NCI-H1436 (cell line): ENCODE measurements at places on chromosomes 2 and 18.

DNA sequence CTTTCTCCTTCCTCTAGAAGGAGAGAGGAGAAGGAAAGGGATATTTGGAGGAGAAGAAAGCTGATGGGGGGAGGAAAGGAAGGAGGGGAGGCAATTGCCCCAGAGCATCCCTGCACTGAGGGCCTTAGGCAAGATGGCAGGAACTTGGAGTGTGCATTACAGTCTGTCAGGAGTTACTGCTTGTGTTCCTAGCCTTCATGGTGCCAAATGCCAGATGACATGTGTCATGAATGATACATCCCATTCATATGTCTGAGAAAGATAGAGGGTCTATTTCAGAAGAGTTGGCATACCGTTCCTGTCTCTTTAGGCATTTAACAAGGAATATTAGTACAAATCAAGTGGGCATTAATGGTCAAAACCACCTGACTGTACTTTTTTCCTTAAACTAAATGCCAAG lies 232.1 kb upstream of the NT5C1B start:
- no peak for DNase-seq

DNA sequence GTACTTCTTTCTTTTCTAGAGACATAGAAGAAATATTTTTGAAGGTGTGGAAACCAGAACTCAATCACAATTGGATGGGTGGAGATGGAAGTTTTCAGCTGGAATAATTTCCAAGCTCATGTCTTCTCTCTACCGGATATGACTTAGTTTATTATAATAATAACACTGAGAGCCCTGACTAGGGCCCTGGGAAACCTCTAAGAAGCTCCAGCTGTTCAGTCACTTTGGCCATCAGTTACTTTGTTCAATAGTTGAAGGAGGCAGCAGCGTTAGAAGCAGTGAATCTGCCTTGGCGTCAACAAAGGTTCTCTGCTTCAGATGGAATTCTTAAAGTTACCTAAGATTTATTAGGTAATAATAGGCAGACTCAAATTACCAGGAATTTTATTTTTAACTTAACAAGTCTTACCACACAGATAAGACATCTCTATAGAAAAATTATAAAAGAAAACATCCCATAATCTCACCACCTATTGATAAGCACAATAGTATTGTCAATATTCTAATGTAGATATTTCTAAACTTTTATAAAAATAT lies 293.8 kb upstream of the CHAC2 start:
- no peak for DNase-seq

- peak; percentile 28 for DNase-seq
Measured at GRCh38 chr18:56992777-56993176, 154.1 kb upstream of the BOD1L2 start.

- DNase-seq: no peak
Measured at GRCh38 chr2:206713746-206714145, 4.5 kb downstream of the DYTN start.

DNA sequence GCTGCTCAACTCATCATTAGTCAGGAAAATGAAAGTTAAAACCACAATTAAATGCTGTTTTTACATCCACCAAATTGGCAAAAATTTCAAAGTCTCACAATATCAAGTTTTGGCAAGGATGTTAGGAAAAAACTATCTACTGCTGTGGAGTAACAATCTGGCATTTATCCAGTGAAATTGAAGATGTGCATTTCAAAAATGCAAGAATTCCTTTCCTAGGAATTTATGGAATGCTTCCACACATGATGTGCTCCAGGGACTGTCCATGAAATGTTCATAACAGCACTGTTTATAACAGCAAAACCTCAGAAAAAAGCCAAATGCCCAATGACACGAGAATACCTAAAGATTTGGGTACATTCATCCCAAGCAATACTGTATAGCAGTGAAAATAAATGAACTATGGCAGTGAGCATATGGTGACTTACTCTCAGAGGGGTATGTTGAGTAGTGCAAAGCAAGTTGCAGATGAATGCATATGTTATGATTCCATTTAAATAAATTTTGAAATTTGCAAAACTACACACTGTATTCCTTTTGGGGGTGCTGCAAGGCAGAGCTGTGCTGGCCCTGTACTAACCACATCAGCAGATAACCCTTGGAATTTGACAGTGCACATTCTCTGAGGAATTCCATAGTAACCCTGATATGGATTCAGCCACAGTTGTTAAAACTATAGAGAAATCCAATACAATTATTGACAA lies 41.3 kb upstream of the GYPC start:
- no peak for DNase-seq

- no peak for DNase-seq
Measured at GRCh38 chr2:114631146-114631545, 188.7 kb downstream of the DPP10 start.

DNA sequence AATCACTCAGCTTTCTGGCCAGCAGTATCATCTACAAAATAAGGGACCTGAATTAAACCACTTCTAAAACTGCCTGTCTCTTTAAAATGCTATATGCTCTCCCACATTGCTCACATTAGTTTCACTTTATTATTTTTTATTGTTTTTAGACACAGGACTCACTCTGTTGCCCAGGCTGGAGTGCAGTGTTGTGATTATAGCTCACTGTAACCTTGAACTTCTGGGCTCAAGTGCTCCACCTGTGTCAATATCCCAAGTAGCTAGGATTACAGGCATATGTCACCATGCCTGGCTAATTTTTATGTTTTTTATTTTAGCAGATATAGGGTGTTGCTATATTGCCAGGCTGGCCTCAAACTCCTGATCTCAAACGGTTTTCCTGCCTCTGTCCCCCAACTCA lies 591.3 kb upstream of the ZNF804A start:
- DNase-seq: no peak

DNA sequence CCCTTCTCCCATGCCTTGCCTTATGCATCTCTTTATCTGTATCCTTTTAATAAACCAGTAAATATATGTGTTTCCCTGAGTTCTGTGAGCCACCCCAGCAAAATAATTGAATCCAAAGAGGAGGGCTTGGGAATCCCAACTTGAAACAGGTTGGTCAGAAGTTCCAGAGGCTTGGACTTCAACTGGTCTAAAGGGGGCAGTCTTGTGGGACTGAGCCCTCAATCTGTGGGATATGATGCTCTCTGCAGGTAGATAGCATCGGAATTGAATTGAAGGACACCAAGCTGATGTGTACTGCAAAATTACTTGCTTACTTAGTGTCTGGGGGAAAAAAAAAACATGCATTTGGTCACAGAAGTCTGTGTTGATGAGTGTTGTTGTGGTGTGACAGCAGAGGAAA lies 1033.5 kb upstream of the TMEFF2 start:
- no peak for DNase-seq

DNA sequence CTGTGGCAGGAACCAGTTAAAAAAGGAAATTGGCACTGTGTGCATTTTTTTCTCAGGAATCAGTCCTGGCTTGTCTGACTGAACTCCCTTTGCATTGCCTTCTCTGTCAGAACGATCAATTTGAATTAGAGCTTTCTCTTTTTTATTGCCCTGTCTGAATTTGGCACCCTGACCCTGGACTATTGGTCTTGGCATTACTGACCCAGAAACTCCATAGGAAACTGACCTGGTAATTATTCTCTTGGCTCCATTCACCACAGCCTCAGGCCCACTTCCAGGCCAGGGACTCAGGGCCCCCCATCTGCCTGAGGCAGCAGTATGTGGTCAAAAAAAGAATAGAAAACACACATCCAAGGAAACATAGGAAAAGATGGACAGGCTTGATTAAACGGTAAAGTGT lies 32.0 kb upstream of the CCDC88A start:
- DNase-seq: no peak

DNA sequence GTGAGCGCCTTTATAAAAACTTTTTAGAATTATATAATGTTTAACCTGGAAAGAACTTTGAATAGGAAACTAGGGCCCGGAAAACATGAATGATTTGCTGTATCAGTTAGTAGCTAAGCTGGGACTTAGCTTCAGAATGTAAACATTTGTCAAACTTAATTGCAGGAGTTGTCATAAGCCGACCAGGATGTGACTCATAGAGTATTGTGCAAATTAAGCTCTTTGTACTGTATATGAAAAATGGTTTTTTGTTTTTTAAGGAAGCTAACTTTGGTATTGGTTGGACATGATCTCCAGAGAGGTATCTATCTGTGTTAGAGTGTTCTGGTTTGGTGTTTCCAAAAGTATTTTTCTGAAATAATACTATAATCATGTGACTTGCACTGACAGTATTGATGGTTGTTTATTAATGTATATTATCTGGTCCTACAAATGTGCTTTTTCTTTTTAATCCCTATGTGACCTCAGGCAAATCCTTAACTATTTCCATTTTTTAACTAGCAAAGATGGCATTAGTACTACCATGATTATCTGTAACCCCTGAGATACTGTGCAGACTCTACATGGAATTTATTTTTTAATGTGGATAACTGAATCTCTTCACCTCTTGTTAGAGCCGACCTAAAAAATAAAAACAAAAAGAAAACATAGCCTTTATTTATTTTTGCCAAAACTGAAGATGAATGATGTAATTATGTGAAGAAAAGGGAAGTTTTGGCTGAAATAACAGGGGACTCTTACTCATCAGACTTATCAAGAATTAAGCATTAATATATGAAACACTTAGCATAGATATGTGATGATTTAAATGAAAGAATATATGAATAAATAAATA lies 11.7 kb downstream of the YIPF4 start:
- no peak for DNase-seq

DNA sequence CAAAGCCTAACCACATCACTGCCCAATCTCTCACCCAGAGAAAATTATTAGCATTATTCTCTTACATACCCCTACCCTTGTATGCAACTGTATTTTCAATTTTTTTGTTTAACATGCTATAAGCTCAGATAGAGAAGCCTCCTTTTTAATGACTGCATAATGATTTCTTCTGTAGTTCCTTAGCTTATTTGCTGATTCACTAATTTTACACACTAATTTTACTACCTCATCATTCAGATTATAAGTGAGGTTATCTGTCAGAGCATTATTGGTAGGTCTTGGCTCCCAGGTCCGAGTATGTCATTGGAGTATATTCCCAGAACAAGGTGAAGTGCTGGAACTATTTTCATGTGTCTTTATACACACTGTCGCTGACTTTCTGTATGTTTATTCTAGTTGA lies 45.4 kb downstream of the RHBDD1 start:
- no peak for DNase-seq

DNA sequence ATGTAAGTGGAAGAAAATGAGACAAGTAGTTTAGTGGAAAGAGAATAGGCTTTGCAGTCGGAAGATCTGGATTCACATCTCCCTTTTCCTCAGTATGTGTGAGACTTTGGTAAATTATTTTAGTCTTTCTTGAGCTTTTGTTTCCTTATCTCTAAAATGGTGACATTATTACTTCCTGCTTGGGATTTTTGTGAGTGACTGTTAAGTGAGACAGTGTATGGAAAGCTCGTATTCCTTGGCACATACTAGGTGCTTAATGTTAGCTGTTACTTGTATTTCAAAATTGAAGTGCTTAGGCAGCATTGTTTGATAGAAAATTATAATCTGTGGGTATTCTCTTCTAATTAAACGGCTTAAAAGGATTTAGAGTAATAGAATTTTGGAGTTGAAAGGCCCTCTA lies 2.0 kb downstream of the ZNF638 start:
- no peak for DNase-seq

DNA sequence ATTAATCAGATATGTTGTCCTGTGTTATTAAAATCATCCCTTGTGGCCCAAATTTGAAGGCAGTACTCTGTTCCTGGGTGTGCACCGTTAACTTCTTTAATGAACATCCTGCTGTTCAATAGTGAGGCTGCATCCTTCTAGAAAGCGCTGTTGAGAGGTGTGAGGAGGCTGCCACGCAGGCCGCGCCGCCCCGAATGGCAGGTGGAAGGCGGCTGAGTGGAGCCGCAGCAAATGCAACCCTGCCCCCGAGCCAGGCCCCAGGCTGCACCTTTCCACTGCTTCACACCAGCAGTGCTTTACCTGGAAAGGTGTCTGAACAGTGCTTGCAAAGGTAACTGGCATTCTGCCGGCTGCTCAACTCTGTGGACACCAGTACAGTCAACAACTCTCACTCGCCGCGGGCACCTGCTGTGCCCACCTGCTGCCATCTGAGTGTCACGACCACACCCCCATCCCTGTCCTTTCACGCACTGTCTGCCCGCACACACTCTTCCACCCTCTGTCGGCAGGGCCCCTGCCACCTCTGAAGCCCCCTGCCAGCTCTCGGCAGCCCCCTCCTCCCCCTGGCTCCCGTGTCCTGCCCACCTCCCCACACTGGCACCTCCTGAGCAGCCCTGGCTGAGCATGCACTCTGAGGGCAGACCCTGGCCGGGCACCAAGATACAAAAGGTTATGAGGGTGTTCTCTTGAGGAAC lies 70.9 kb downstream of the ODC1 start:
- no peak for DNase-seq

DNA sequence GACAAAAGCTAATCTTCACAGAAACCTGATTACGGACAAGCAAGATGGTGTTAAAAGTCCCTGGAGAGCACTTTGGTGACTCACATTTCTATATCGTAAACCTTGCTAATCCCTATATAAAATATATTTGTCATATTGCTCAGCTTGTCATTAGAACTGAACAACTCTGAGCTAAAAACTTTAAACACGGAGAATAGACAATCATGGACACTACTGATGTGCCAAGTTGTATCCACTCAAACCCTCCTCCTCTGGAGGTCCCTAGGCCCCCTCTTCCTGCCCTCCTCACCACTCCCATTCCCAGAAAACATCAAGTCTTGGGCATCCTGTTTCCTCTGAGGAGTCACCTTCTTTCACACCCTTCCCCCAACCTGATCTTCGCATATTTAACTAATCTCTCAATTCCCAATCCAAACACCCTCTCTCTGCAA lies 138.7 kb upstream of the PID1 start:
- DNase-seq: no peak

- no peak for DNase-seq
Measured at GRCh38 chr2:196823750-196824522, 14.8 kb upstream of the C2orf66 start.

DNA sequence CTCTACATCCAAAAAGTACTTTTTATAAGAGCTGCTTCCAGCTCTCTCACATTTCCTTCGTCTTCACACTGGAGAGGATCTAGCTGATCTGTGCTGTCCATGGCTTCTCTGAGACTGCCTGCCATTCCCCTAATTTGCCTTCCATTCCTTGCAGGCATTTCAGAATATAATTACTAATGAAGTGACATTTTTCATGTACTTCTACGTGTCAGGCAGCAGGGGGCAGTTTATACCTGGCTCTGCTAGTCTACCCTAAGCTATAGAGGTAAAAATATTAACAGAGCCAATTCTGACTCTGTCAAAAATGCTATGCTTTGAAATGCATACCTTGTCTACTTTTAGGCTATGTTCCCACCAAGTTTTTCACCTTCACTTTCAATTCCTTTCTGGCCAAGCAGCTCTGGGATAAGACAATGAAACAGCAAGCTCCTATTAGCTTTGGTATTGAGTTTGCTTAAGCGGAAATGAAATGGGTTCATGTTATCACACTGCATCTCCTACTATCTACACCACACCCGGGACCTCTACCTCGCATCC lies 81.9 kb downstream of the MEP1B start:
- DNase-seq: peak; percentile 24

DNA sequence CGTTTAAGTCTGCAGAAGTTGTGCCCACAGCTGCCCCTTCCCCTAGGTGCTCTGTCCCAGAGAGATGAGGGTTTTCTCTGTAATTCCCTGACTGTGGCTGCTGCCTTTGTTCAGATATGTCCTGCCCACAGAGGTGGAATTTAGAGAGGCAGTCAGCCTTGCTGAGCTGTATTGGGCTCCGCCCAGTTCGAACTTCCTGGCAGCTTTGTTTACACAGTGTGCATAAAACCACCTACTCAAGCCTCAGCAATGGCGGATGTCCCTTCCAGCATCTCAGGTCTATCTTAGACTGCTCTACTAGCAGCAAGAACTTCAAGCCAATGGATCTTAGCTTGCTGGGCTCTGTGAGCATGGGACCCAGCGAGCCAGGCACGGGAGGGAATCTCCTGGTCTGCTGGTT lies 48.1 kb downstream of the LHCGR start:
- no peak for DNase-seq
